ENCODE measurements at places on chromosomes 11 and 22.

- no peak for DNase-seq
Measured at GRCh38 chr11:43845816-43846215, 34.8 kb upstream of the ALKBH3 start.

GRCh38 chr11:115266066-115266639, 238.1 kb downstream of the CADM1 start:
- no peak for DNase-seq

DNA sequence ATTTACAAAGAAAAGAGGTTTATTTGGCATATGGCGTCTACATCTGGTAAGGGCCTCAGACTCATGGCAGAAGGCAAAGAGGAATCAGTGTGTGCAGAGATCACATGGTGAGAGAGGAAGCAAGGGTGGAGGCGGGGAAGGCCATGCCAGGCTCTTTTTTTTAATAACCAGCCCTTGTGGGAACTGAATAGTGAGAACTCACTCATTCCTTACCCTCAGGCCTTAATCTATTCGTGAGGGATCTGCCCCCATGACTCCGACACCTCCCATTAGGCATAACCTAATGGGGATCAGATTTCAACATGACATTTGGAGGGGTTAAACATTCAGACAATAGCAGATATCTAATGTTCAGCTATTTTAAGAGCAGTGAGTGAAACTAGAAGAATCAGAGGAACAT, 55.7 kb downstream of the ATM start:
- DNase-seq = peak; percentile 91

GRCh38 chr11:41868606-41869005, 409.2 kb upstream of the LRRC4C start:
- no peak for DNase-seq

- DNase-seq = no peak
Measured at GRCh38 chr11:83284501-83285150, 1.5 kb downstream of the CCDC90B start.

DNA sequence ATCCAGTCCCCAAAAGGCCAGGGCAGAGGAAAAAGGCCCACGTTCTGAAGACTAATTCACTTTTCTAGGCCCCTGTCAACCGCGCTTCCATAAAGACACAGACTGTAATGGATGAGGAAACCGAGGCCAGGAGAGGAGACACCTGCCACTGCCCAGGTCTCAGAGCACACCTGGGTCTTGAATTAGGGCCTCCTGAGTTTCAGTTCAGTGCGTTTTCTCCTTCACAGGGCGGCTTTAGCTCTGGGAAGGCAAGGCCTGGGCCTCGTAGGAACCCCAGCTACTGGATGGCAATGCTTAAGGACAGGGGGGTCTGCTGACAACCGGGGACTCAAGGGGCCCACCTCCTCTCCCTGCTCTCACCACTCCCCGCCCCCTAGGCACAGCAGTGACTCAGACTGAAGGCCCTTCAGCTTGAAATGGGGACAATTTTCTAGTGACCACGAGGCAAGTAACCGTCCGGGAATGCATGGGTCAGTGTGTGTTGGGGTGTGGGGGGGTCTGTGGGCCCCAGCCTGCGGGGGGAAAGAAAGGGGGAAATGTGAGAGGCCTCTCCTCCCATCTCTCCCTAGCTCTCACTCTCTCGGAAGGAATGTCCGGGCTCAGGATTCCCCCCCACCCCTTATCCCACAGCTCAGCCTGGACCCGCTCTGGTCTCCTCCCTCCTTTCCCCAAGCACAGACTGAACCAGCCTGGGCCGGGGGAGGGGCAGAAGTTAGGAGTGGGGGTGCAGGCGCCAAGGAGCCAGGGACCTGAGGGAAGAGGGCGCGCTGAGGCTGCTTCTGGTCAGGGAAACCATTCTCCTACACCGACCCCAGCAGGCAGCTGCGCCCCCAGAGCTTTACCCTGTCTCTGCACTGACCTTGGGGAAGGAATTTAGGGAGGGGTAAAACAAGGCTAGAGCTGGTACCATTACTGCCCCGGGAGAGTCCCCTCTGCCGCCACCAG, 17.2 kb downstream of the CREB3L1 start:
- no peak for DNase-seq

- DNase-seq = no peak
Measured at GRCh38 chr11:125451400-125452124, 44.5 kb downstream of the FEZ1 start.

DNA sequence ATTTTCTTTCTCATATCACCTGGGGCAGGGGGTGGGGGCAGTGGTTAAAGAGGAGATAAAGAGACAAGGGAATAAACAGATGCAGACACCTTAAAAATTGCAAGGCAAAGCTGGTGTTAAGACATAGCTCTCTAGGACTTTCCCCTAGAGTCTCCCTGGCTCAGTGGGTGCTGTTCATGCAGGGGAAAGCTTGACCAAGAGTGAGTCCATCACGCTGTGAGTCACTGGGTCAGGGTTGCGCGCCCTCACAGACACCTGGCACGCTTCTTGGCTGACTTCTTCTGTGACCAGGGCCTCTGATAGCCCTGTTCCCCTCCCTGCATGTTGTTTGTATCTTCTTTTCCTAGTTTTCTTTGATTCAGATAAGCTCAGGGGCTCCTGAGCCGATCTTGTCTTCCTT, 31.9 kb downstream of the COMMD9 start:
- DNase-seq = no peak

DNA sequence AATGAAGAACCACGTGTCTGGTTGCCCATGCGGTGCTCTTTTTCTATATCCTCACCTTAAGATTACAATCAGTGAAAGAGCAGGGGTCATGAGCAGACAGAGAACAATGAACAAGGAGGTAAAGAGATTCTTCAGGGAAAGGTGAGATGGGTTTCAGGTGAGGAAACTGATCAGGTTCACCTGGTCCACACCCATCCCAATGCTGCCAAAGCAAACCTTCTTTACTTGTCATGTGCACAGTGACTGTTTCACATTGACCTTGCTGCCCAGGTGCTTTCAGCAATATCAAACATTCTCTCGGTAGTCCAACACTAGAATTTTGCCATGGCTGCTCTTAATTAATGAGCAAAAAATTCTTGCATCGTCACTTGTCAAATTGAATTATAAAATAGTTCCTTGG, 24.5 kb upstream of the OR9Q2 start:
- DNase-seq = no peak

DNA sequence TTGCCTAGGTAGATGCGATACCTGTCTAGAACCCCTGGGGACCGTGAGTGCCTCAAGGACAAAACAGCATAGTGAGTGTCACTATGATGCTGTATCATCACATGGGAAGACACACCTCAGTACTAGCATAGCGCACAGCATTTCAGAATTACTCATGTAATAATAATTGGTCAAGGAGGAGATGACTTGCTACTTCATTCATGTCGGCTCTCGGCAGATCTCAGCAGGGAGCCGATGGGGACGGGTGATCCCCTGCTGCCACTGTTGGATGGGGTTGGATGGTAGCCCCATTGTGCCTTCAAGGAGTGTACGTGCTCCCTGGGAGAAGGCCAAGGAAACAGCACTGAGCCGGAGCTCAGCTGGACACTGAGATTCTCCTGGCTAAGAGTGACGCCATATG, 186.9 kb downstream of the EFCAB6 start:
- DNase-seq = no peak

GRCh38 chr11:123547180-123547579, 107.2 kb downstream of the SCN3B start:
- DNase-seq = no peak

GRCh38 chr22:32682990-32683389, 118.5 kb upstream of the TIMP3 start:
- DNase-seq = no peak

- no peak for DNase-seq
Measured at GRCh38 chr22:30129636-30130035, 49.4 kb downstream of the HORMAD2 start.

GRCh38 chr11:110948112-110948511, 235.9 kb upstream of the ARHGAP20 start:
- no peak for DNase-seq

DNA sequence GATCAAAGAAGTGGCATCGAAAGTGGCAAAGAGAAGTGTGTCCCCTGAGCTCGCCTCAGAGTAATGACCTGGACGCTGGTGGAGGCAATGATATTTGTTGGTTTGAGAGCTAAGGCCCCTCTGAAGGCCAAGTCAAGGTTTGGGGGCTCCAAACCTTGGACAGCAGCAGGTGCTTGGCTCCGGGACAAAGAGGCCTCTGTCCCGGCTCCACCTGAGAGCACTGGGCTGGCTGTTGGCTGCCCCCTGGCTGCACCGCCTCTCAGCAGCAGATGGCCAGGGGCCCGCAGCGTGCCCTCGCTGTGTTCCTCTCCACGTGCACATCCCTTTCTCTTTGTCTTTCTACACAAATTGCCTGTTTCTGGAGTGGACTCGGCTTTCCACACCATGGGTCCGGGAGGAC, 301.3 kb downstream of the NTM start:
- no peak for DNase-seq

DNA sequence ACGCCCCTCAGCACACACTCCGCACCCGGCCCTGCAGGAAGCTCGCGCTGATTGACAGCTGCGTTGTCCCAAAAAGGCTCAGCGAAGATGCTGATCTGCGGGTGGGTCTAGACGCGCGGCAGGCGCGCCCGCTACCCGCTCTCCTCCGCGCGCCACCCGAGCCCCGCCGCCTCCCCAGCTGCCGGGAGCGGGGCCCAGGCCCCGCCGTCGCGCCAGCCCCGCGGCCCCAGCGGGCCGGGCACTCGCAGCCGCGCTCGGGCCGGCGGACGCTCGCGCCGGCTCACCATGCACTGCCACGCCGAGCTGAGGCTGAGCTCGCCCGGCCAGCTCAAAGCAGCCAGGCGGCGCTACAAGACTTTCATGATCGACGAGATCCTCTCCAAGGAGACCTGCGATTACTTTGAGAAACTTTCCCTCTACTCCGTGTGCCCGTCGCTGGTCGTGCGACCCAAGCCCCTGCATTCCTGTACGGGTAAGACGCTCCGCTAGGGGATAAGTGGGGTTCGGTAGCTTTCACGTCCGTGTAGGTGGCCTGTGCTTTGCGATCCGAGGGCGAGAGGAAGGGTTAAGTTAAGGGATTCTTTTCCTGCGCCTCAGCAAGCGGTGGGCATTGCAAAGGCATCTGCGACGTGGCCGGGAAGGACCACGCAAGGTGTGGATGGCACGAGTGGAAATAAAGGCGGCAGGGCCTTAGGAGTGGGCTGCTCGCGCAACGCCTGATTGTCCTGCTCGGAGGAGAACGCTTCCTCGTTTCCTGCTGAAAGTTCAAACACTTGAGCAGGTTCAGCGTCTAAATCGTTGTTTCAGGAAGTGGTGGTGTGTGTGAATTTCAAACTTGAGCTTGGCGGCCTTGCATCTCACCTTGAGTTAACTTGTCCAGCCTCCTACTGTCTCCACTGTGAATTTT, at the start of gene BARX2:
Gene BARX2, plus strand, starts transcription at position 98 of the 907 bp plus-strand sequence. Its CDS starts 188 bp downstream, at position 286.
- peak; percentile 13 for DNase-seq

GRCh38 chr11:102489186-102490145, 36.9 kb upstream of the TMEM123 start:
- no peak for DNase-seq

GRCh38 chr22:43129426-43130425, 13.5 kb downstream of the MCAT start:
- DNase-seq = no peak

DNA sequence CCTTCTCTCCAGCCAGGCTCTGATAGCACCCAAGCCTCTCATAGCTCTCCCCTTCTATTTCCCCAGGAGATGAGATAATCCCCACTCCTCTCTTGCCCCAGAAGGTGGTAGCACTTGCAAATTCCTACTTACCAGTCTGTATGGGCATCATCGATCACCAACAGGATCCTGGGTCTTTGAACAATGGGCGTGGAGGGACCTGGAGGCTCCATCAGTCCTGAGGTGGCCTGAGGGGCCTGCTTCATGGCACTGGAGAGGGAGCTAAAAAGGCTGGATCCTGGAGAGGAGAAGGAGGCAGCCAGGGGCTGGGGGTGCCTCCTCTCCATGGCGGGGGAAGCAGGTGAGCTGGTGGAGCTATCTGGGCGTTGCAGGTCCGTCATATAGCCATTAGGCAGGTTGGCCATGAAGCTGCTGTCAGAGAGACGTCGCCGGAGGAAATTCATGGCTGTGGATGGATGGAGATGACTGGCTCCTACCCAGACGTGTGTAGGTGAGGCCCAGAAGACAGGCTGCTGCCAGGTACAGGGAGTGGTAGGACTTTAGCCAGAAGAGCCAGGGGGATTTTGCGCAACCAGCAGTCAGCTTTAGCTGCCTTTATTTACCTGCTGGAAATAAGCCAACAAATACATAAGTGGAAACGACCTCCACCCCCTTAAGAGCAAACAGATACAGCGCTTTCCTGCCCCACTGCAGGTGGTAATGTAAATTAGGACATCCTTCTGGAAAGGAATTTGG, 51.8 kb downstream of the SYN3 start:
- no peak for DNase-seq

- DNase-seq = no peak
Measured at GRCh38 chr22:33405194-33405593, 347.0 kb upstream of the SYN3 start.

DNA sequence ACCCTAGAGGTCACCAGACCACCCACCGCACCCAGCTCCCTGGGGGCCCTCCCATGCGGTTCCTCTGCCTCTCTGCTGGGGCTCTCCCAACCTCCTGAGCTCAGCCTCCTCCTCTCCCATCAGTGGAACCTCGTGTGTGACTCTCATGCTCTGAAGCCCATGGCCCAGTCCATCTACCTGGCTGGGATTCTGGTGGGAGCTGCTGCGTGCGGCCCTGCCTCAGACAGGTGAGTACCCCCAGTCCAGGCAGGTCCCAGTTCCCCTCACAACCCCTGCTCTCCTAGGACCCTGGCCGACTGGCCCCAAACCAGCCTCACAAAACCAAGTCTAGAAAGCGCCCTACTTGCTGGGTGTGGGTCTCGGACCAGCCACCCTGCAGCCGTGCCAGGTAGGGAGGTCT, 1.6 kb downstream of the SLC22A12 start:
- DNase-seq = no peak

DNA sequence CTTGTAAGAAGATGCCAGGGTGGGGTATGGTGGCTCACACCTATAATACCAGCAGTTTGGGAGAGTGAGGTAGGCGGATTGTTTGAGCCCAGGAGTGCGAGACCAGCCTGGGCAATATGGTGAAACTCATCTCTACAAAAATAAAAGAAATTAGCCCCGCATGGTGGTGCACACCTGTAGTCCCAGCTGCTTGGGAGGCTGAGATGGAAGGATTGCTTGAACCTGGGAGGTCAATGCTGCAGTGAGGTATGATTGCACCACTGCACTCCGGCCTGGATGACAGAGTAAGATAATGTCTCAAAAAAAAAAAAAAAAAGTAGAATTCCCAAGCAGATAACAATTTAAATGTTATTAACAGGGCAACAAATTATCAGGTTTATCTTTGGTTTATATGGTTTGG, 20.2 kb downstream of the ACER3 start:
- DNase-seq = no peak

- DNase-seq = no peak
Measured at GRCh38 chr11:35951680-35952079, 7.8 kb downstream of the LDLRAD3 start.

DNA sequence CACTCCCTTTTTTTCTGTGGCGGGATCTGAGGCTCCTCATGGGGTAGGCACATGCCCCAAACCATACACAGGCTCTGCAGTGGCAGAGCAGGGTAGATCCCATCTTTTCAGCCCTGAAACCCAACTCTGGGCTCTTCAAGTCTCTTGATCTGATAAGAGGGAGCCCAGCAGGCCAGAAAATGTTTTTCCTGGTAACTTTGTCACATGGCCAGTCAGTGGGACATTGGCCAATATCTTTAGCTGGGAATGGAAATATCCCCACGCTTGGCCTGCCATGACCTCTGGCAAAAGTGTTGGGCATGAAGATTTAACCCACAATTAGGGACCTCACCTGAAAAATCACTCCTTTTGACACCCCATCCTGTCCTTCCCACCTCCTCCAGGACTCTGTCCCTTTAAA, 8.1 kb downstream of the INPP5J start:
- peak; percentile 28 for DNase-seq
